ENCODE measurements at places on chromosomes 7 and 10.

DNA sequence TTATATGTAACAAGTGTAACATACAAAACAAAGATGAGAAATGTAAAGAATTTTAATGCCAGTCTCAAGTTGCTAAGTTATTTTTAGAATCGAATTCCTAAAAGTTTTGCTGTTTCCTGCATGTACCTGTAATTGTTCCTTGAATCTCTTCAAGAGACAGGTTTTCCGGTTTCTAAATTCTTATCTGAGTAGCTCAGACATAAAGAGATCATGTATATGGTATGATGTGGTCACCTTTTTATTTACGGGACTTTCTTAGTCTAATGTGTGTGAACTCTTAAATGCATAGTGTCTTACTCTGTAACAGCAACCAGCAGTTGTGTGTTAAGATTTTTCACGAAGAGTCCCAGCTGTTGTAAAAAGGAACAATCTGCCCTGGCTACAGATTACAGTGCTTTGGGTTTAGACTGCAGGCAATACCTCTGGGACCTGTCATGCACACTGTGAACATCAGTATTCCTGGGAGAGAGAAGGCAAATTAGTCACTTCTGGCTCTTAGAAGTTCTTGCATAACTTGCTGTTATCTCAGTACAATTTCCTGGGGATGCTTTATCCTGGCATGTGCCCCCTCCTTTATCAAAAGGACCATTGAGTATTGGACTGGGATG is 263.4 kb downstream of the BICC1 start:
- no peak for DNase-seq

DNA sequence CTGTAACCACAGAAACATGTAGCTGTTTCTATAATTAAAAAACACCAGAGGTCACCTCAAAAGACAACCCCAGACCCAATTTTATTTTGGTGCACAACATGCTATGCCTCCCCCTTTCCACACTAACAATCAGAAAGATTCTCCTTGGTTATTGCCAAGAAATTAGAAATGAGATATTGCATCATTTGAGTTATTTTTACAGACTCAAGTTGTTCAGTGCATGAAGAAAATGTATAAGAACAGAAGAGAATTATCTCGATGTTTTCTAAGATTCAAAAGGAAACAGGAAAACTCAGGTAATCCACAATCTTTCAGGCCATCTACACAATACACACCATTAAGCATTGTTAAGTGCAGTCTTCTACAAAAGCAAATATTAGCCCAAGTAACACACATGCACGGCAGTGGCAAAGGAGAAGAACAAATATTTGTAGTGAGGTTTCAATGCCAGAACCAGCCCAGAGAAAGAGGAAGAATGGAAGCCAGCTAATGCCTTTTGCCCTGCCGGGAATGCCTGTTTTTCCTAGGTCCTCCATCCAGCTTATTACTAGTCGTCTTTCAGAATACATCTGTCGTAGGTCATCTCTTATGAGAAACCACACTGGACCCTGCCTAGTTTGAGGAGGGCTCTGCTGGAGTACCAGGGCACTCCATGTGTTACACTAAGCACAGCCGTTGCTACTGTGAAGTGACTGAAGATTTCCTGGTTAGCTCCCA is 67.6 kb upstream of the C1GALT1 start:
- DNase-seq, result no peak

DNA sequence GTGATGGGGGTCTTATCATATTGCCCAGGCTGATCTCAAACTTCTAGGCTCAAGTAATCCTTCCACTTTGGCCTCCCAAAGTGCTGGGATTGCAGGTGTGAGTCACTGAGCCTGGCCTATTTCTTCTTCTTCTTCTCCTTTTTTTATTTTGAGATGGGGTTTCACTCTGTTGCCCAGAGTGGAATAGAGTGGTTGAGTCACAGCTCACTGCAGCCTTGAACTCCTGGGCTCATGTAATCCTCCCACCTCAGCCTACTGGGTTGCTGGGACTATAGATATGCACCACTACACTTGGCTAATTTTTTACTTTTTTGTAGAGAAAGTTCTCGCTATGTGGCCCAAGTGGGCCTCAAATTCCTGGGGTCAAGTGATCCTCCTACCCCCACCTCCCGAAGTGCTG is 124.3 kb downstream of the SKIDA1 start:
- no peak for DNase-seq

- no peak for DNase-seq
These were observed 92.6 kb upstream of the TCF7L2 start for GRCh38 chr10:112857493-112857892.

DNA sequence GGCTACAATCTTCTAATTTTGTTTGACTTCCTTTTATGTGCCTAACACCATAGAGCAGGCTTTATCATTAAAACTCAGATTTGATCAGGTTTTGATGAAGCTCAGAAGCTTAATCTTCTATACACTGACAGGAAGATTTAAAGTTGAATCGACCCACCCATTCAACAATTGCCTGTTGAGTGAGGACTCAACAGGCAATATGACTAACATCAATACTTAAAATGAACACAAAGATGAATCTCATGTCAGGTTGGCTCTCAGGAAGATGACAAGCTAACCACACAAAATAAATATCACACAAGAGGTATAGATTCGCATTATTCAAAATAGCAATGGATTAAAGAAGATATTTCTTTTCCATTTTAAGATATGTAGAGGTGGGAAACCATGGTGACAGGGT is 36.7 kb upstream of the SNX13 start:
- DNase-seq, result no peak

DNA sequence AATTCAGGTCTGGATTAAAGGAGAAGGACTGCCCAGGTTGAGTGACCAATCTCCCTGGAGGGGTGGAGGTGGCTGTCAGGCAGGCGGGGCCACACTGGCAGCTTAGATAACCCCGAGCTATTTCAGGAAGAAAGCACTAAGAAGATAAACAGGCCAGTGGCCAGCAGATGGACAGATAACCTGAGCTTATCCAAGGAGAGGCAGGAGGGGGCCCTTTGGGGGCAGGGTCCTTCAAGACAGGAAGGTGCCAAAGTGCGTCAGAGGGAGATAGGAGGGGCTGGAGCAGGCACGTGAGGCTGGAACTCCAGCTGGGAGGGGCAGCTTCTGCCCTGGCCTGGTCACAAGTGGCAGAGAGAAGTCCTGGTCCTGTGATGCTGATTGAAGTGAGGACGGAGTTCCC is 29.8 kb upstream of the PODXL start:
- DNase-seq, result no peak

DNA sequence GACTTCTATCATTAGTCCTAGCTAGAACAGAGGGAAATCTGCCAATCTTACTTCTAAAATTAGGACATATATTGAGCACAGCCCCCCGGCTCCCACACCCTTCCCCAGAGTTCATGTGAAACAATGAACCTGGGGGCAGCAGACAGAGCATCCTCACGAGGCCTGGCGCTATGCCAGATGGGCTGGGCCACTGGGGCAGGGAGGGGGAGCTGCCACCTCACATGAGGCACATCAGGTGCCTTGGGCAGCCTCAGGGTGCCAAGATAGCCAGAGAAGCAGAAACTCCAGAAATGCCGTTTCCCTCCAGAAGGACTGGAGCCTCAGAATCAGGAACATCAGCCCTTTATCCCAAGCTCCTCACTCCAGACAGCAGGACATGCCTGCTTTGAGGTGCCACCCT is 92.8 kb upstream of the LANCL2 start:
- no peak for DNase-seq

DNA sequence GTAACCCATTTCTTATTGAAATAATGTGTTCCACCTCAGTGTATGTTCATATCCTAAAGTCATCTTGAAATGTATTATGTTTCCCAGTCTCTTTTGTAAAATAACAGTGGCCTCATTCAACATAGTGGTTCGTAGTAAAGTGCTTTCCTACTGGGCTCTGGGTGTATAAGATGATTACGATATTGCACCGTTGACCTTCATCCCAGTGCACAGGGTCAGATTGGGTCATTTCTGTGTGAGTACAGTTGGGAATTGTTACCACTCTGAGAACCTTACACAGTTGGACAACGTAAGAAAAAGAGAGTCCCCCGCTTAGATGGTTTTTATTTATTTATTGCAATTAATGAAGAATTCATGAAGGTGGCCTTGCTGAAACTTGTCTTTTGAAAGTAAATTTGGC is 135.6 kb downstream of the CHN2 start:
- no peak for DNase-seq

GRCh38 chr7:83015916-83016315 is 146.8 kb downstream of the PCLO start:
- DNase-seq, result no peak

GRCh38 chr7:22351329-22351692 is 5.6 kb downstream of the RAPGEF5 start:
- no peak for DNase-seq

DNA sequence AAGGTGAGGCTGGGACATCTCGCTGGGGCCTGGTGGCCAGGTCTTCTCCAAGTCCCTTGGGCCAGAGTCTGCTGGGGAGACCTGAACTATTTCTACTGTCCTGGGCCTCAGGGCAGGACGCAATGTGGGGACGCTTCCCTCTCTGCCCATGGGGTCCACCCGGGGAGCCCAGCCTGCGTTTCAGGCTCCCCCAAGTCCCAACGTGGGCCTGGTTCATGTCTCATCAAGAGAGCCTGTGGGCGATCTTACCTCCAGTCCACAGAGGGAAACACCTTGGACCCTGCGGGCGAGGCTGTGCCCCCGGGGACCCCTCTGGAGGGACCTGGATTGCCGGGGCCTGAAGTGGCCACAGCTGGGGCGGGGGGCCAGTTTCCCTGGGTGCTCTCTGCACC is 91.7 kb downstream of the DNAJB6 start:
- no peak for DNase-seq

DNA sequence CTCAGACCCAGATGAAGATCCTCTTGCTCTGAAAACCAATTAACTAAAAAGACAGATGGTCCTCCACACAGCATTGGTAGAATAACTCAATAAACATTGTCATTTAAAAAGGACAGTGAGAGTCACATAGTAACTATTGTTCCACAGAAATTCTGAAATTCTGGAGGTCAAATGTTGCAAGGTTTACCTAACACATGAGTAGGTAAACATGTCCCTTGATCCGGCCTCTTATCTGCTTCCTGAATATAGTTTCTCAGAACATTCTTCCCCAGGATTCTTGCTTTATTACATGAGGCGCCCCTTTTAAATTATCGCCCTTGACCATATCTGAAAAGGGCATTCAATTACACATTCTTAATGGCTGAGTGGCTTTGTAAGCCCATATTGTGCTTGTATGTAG is 270.7 kb downstream of the SEMA3D start:
- no peak for DNase-seq

GRCh38 chr10:130958981-130959751 is 352.4 kb downstream of the TCERG1L start:
- DNase-seq, result no peak

DNA sequence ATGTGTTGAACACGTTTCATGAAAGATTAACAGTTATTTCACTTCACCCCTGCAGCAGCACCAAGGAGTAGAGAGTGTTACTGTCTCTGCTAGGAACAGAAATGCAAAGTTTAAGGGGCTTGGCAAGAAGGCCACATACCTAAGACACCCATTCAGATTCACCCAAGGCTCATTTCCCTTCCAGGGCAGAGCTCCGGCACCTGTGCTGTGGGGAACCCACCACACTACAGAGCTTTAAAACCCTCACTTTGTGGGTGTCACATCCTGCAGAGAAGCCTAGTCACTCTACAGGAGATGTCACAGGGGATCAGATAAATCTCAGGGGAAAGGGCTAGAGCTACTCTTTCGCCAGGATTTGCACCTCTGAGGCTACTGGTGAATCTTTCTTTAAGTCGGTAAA is 176.1 kb upstream of the KLF6 start:
- no peak for DNase-seq

DNA sequence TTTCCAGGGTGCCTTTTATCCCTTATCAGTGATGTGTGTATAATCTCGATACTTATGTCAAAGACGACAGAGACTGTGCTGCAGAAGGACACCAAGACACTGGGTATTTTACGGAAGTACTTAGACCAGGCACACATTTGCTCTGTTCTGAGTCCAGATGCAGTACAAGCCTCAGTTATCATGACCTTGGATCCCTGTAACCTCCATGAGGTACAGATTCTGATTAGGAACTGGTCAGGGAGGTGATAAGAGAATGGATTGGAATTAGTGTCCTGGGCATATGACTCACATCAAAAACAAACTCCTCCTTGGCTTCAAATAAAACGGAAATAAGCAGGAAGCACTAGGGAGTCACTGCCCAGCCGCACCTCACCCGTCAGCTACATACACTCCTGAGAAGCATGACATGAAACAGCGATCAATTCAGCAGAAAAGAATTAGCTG is 146.5 kb downstream of the SFMBT2 start:
- DNase-seq, result no peak

DNA sequence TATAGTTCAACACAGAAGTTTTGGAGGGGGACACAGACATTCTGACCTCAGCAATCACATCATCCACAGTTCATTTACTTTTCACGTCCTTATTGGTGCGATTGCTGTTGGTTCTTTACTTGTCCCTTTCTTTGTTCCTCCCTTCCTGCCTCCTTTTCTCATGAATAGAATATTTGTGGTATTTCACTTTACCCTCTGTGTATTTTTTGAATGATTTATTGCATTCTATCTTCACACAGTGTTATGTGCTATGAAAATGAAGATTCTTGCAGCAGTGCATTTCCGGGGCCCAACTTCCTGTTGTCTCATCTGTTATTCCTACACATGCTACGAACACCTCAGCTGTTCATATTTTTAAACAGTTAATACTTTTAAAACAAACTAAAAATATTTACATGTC is 179.6 kb downstream of the ZMYND11 start:
- no peak for DNase-seq

DNA sequence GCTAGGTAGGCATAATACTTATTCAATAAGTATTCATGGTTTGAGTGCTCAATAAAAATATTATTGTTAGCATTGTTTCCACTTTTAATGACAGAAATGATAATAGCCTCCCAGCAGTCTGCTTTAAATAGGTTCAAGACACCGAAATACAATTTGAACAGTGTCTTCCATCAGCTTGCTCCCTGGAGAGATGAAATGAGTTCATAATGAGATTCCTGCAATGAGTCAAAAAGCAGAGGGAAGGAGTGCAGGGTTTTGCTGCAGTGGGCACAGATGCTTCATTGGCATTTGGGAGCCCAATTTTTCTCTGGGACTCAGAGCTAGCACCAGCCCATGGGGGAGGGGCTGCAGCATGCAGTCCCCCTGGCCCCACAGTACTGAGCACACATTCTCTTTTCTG is 32.6 kb upstream of the CHCHD3 start:
- DNase-seq, result no peak

- DNase-seq, result no peak
These were observed 130.0 kb downstream of the FAM53B start for GRCh38 chr10:124614003-124614659.

DNA sequence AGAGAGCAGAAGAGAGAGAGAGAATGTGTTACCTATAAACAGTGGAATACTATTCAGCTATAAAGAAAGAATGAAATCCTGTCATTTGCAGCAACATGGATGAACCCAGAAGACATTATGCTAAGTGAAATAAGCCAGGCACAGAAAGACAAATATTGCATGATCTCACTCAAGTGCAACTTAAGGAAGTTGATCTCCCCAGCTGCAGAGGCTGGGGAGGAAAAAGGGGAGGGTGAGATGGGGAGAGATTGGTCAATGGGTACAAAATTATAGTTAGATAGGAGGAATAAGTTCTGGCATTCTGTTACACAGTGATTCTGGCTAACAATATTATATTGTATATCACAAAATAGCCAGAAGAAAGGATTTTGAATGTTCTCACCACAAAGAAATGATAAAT is 11.2 kb upstream of the JAZF1 start:
- DNase-seq, result no peak

- no peak for DNase-seq
These were observed 27.9 kb upstream of the FRAT2 start for GRCh38 chr10:97362310-97363033.

GRCh38 chr10:100265821-100266485 is 1.5 kb downstream of the CWF19L1 start:
- no peak for DNase-seq

- no peak for DNase-seq
These were observed 757 bp upstream of the NRCAM start for GRCh38 chr7:108456845-108457540.
